ENCODE measurements at places on chromosomes 7 and 10.

- DNase-seq, result no peak
These were observed 42.7 kb upstream of the HYAL4 start for GRCh38 chr7:123802249-123802648.

DNA sequence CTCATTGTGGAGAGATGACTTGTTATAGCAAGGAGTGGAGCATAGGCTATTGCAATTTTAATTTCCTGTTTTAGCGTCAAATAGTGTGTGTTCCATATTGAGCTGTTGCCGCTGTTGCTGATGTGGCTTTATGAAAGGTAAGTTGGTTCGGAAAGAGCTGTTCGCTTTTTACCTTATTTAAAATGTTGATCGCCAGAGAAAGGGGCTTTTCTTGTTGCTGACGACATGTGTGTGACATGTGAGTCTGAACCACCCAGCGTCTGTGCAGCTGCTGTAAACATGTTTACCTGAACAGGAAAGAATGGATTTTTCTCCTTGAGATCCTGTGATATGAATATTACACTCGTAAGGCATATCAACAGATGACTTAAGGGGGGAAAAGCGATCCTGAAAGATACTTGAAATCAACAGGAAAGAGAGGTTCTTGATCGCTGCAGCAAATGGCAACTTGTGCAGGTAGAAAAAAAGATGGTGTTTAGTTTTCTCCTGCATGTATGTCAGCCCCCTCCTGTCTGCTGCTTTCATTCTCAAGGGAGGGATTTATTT is 2.5 kb downstream of the ZEB1 start:
- DNase-seq, result no peak

GRCh38 chr10:58662314-58662713 is 149.6 kb downstream of the BICC1 start:
- DNase-seq, result no peak

DNA sequence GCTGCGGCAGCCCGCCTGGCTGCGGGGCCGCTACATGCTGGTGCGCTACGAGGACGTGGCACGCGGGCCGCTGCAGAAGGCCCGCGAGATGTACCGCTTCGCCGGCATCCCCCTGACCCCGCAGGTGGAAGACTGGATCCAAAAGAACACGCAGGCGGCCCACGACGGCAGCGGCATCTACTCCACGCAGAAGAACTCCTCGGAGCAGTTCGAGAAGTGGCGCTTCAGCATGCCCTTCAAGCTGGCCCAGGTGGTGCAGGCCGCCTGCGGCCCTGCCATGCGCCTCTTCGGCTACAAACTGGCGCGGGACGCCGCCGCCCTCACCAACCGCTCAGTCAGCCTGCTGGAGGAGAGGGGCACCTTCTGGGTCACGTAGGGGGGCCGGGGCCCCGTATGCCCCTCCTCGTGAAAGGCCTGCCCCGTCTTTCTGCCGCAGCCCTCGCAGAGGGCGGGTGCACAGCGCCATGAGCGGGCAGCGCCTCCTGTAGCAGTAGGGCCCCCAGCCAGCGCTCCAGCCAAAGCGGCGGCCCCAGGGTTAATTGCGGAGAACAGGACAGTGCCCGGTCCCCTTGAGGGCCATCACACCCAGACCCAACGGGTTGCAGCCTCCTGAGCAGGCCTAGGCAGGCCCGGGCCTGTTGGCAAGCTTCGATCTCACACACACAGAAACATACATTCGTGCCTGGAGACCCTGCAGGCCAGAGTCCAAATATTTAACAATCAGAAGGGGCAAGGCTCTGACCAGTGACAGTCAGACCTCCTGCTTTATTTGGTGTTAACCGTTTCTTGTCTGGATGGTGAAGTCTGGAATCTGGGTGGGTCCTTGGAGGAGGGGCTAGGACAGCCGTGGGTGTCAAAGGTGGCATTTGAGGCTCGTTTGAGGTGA is 44.1 kb downstream of the CHST3 start:
- DNase-seq, result no peak

GRCh38 chr7:17500736-17501135 is 202.3 kb downstream of the AHR start:
- DNase-seq, result no peak

DNA sequence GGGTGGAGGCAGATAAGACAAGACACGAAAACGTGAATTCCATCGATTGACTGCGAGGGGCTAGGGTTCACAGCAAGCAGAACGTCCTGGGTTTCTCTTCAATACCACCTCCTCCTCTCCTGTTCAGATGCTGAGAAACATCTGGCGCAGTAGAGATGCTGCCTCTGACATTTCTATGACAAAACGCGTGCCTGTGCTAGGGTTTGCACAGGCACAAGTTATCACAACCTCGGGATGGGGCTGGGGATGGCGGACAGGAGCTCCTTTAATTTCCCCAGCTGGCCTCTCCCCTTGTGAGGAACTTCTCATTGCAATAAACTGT is 99.8 kb upstream of the SVIL start:
- no peak for DNase-seq

Measured in stimulated activated CD4-positive, alpha-beta T cell treated with anti-CD3 and anti-CD28 coated beads, Interleukin-1b, Interleukin-23, amount 100 ng/mL, for 1 hour (primary cell).